ENCODE measurements at places on chromosomes 2 and 18. TPM values are rescaled to one million over a fixed set of nuclear protein-coding genes. Genes with fewer than 3 reads are reported as not detected.

Gene RNF152
- 7.9 TPM for polyA plus RNA-seq

Gene SLC5A7
- polyA plus RNA-seq: 0.12 TPM

Gene EIF2AK3
- polyA plus RNA-seq: 4.8 TPM

Gene MARCHF4
- 7.6 TPM for polyA plus RNA-seq

DNA sequence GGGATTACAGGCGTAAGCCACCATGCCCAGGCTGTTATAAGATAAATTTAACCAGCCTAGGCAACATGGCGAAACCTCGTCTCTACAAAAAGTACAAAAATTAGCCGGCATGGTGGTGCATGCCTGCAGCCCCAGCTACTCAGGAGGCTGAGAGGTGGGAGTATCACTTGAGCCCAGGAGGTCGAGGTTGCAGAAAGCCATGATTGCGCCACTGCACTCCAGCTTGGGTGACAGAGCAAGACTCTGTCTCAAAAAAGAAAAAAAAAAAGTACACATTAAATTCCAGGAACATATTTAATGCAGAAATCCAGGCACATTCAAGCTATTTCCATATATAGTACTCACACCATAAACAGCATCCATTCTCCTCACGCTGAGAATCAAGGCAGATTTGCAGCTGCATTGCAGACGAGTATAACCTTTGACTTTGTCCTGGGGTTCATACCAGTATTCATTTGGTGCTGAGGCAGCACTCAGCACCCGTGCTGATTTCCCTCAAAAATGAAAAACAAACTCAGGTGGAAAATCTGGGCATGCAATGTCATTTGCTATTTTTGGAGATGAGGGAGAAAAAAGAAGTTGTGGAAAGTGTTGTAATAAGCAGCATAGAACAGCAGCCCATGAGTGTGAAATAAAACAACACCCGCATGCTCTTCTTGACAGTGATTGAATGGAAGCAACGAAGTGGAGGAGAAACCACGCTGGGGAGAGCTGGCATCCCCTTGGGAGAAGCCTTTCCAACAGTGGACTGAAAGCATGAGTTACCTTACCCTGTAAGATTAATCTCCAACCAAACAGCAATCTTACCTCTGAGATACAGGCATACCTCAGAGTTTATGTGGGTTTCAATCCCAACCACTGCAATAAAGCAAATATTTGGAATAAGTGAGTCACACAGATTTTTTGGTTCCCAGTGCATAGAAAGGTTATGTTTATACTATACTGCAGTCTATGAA, 46.8 kb upstream of the ANXA4 start:
- DNase-seq: no peak

DNA sequence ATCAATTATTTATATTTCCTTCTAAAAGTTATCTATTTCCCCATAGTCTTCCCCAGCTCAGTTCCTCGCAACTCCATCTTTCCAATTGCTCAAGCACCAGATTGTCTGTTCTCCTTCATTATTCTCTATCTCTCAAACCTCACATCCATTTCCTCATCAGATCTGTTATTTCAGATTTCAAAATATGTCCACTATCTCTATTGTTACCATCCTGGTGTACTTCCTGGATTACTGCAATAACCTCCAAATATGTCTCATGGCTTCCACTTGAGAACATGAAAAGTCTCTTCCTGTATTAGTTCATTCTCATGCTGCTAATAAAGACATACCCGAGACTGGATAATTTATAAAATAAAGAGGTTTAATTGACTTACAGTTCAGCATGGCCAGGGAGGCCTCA, 641.7 kb upstream of the ZEB2 start:
- DNase-seq: no peak

DNA sequence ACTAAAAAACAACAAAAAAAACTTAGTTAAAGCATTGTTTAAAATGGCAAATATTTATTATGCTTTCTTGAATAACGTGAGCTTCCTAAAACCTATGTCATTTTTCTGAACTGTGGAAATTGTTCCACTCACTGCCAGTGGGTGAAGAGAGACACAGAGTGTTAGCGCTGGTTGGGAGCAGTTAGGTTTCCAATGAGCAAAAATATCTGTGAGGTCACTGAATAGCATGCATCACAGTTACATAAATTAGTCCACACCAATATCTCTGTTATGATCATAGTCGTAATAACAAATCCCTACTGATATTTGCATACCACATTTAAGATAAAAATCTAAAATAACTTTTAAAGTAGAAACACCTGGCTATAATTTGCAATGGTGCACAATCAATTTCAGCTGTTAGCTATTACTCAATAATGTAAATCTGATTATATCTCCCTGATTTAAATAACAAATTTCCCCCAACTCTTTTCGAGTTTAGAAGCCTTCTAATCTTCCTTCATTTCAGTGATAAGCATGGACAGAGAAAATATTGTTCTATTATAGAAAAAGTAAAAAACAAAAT, 1094.0 kb upstream of the KLHL29 start:
- peak; percentile 9 for DNase-seq

DNA sequence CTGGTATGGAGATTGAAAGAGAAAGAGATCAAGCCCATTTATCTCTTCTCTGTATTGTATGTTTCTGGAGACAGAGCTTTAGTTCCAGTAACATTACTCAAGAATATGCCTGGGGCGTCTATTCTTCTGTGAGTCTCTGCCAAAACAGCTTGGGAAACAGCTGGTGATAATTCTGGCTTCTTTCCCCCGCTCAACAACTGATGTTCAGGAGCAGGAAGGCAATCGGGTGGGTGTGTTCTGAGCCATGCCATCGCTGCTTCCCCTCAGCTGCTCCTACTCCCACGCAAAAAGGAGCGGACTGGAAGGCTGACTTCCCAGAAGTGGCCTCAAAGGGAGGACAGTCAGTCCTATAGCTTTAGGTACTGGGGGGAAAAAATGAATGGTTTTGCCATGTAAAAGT, 695.1 kb downstream of the PLCL1 start:
- DNase-seq: no peak

- no peak for DNase-seq
Measured at GRCh38 chr2:240203788-240204270, 63.4 kb upstream of the OTOS start.

- DNase-seq: no peak
Measured at GRCh38 chr2:99970292-99970868, 172.0 kb downstream of the AFF3 start.

DNA sequence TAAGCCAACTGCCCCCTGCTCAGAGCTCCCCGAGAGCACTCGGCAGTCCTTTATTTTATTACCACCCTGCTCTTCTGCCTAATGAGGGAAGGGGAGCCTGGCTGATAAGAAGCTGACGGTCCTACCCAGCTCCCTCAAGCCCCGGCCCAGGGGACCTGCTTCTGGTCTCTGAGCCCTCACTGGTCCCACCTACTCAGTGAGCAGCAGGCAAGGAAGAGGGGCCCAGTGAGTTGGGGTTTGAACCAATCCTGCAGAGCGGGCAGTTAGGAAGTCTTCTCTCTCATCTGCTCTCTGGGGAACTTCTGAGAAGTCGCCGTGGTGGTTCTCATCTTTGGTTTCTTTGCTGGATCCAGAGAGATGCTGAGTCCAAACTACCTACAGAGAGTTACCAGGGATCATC, 218.9 kb downstream of the NDUFA10 start:
- no peak for DNase-seq

DNA sequence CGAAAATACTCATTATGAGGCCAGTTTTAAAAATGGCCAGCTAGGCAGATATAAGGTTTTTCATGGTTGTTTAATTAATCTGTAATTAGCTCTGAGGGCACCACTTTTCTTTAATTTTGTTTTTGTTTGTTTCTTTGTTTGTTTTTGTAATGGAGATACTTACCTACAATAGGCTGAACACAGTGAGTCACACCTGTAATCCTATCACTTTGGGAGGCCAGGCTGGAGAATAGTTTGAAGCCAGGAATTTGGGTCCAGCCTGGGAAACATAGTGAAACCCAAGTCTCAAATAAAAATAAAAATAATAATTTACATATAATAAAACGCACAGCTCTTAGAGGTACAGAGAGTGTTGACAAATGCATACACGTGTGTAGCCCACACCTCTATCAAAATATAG, 56.8 kb upstream of the MSH2 start:
- DNase-seq: no peak

DNA sequence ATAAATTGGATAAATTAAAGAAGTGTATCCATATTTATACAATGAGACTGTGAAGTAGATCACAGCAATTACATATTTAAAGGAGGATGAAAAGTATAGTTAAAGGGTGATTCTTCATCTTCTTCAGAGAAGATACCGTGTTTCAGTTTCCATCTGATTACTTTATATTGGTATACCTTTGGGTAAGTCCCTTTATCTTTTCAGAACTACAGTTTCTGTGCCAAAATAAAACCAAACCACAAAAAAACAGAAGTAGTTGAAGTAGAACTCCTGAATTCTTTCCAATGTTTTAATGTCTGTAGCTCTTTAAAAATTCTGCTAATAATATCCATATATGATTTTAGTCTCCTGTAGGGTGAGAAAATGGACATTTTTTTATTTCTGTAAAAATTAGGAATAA, 231.2 kb upstream of the LINC00305 start:
- DNase-seq: no peak

GRCh38 chr2:27956888-27957287, 66.4 kb downstream of the BABAM2 start:
- DNase-seq: no peak

- DNase-seq: no peak
Measured at GRCh38 chr2:144364944-144365738, 154.8 kb downstream of the ZEB2 start.

DNA sequence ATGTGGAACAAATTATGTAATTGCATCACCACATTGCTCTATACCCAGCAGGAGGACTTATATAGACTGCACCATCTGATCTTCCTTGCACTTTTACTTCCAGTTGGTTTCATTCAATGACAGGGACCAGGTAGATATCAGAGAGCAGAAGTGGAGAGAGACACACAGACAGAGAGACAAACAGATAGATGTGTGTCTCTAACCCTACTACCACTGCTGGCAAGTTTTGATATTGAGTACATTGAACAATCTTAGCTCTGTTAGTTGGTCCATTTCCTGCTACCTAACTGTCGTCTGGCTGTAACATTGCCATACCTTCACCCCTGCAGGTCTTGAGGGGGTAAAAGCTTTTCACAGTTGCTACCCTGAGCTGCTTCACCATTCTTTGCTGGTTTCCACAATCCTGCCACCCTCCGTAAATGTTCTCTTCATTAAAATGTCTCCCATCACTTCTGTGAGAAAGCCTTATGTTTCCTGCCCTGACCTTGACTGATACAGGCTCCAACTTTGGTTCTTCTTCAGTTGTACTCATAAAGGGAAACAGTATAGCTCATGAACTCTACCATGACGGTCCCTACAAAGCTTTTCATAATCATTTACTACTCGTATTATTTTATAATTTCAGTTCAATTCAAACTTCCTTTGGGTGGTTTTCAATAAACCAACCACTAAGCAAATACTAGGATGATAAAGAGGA, 62.3 kb upstream of the ITGA4 start:
- no peak for DNase-seq

DNA sequence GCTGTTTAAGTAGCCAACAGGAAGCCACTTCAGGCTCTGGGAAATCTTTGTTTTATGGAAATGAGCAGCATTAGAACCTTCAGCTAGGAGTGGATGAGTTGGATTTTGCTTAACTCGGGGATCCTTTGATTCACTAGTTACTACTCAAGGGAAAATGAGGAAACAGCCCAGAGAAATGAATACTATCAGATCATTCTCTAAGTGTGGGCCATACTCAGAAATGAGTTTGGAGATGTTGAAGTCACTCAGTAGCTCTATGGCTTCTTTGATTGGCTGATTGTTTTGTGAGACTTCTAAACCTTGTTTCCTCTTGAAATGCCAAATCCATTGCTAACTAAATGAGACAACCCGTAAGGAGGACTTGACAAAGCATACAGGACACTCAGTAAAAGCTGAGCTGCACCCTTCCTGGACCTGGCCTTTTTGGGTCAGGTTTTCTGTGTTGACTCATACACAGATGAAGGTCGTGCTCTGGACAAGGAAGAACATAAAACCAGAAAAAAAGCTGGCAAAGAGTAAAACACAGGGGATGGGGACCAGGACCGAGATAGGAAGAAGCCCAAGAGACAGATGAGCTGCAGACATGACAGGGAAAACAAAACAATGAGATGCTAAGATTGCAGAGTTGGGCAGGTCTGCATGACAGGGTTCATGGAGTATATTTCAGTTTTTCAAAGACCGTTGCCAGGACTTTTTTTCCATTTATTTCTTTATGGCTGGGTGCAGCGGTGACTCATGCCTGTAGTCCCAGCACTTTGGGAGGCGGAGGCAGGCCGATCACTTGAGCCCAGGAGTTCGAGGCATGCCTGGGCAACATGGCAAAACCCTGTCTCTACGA, 41.6 kb downstream of the INO80C start:
- no peak for DNase-seq

GRCh38 chr2:205463466-205464025, 218.8 kb upstream of the NRP2 start:
- no peak for DNase-seq

DNA sequence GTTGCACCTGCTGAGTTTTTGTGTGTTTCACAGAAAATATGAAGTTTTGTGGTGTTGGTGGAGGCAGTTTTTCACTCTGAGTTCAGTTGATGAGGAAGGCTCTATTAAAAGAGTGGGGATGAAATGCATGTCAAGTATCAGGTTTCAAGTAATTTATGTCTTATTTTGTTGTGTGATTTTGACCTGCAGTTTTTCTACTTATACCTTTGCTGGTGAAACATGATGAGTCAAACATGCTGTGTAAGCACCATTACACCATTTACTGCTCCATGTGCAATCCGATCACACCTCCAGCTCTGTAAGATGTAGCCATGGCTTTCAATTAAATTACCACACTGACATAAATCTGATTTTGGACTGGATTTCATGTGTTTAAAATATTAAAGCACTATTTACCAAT, 174.5 kb upstream of the ZEB2 start:
- no peak for DNase-seq

DNA sequence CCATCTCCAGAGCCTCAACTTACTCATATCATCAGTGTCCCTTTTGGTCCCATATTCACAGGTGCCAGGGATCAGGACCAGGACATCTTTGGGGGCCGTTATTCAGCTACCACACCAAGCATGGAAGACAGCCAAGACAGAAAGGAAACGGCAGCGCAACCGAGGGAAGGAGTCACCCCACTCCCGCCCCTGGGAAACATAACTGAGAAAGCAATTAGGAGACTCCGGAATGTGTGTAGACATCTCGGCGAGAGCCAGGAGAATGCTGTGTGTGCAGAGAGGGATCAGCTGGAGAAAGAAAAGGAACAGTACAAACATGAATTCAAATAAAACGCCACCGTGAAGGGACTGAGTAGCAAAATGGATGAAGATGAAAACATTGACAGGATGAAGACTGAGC, 13.4 kb upstream of the BOK start:
- no peak for DNase-seq
